ENCODE measurements at places on chromosomes 3 and 15.

DNA sequence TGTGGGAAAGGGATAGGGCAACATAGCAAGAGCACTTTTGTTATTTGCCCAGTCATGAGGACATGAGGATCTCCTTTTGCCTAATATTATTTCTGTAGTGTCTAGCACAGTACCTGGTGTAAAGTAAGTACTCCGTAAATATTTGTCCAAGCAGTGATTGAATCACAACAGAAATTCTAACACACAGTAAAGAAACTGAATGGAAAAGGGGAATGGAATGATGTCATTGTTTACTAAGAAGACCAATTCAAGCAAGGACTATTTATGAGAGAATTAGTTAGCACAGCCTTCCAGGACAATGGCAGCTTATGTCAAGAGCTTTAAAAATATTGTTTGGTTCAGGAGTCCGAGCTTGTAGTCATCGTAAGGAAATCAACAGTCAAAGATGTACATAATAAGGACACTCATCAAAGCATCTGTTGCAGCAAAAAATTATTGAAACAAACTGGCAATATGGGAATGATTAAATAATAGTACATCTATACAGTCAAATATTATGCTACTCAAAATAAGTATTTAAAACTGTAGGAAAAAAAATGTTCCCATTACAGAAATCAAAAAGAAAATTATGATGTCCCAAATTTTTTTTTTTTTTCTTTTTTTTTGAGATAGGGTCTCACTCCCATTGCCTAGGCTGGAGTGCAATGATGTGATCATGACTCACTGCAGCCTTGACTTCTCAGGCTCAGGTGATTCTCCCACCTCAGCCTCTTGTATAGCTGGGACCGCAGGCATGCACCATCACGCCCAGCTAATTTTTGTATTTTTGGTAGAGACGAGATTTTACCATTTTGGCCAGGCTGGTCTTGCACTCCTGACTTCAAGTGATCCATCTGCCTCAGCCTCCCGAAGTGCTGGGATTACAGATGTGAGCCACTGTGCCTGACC lies 17.9 kb downstream of the CAPN7 start:
- DNase-seq = no peak

DNA sequence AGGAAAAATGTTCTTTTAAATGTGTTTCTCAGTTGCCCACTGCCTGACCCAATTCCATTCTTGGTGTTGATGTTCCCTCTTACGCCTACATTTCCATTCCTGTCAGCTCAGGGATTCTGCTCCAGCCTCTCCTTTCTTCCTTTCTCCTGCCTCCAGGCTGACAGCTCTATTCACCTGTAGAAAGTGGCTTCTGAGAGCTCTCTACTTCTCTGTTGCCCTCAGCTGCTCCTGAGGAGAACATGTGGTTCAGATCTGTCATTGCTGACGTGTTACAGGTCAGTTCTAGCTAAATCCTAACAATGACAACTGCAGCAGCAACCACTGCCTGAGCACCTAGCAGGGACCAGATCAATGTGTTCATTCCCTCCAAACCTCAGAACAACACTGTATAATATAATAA lies 144.9 kb upstream of the PLAAT1 start:
- no peak for DNase-seq

- DNase-seq = peak; percentile 81
Observed at GRCh38 chr3:192917028-192917403, 640 bp downstream of the MB21D2 start.

DNA sequence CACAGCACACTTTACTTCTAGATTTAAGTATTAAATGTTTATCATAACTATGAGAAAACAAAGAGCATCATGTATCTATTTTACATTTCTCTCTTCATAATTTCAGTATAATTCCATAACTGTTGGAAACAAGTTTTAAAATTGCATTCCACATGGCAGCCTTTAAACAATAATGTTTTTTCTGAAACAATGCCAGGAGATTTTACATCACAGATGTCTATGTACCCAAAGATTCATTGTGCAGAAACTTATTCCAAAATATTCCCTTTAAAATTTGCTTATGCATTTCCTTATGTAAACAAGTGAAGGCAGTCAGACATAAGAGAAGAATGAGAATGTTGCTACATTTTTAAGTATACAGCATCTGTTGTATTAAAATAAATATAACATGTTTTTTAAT lies 324.9 kb upstream of the COL8A1 start:
- no peak for DNase-seq

DNA sequence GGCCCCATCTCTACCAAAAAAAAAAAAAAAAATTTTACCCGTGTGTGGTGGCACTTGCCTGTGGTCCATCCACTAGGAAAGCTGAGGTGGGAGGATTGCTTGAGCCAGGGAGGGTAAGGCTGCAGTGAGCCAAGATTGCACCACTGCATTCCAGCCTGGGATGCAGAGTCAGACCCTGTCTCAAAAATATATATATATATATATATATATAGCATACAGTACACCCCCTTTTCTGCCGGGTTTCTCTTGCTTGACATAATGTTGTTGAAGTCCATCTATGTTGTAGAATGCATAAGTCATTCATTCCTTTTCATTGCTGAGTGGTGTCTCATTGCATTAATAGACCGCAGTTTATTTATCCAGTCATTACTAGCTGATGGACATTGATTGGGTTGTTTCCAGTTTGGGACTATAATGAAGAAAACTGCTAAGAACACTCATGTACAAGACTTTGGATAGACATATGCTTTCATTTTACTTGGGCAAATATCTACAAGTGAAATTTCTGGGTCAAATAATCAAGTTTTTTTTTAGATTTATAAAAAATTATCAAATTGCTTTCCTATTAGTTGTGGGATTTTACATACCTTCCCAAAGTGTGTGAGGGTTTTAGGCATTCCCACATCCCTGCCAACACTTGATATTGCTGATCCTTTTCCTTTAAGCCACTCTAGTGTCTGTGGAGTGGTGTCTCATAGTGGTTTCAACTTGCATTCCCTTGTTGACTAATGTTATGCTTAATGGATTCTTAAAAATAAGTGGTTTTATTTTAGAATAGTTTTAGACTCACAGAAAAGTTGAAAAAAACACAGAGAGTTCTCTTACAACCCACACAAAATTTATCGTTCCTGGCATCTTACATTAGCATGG lies 2.1 kb upstream of the PRR20G start:
- no peak for DNase-seq

DNA sequence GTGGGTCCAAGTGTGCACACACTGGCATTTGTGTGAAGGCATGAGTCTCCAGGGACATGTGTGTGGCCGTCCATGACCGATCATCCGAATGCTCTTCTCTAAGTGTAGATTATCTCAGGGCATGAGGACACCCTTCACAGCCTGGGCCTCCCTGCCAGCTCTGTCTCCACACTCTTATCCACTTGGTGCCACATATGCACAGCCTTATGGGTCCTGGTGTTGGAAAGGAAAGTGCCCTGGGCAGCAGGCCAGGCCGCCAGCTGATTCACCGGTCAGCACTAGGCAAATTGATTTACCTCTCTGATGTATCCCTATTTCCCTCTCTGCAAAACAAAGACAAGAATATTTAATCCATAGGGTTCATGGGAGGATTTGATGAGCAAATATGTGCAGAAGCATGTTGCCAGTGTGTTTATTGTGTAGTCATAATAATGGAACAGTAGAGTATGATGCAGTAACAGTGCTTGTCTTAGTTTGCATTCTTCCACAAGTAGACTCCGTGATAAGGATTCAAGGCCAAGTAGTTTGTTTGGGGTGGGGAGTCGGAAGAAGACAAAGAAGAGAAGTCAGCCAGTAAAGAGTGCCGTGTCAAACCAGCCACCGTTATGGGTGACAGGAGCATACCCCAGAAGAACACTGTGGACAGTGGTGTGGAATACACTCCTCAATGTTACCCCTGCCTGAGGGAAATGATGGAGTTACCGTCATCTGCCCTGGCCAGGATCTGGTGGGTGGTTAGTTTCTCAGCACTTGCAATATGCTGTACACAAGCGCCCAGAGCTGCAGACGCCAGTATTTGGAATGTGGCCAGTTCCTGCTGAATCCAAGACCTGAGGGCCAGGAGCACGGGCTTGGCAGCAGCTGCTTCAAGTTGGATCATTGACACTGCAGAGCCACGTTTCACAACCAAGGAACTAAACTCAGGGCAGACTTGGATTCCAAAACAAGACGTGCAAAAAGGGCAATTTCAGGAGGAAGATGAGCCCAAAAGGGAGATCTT lies 85.1 kb downstream of the MTHFS start:
- no peak for DNase-seq

DNA sequence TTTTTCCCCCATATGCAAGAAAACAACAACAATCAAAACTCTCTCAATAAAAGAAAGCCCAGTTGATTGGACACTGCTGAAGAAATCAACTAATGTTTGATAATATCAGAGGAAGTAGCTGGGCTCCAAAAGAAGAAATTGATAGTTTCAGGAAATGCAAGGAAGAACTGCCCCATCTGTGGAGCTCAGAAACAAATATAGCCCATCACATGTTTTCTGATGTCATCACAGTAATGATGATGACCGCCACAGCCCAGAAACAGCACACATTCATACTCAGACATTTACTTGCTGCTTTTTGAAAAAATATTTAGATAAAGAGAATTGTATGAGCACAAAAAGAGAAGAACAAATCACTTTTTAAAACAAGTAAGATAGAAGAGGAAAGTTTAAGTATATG lies 67.6 kb downstream of the GOLIM4 start:
- no peak for DNase-seq

DNA sequence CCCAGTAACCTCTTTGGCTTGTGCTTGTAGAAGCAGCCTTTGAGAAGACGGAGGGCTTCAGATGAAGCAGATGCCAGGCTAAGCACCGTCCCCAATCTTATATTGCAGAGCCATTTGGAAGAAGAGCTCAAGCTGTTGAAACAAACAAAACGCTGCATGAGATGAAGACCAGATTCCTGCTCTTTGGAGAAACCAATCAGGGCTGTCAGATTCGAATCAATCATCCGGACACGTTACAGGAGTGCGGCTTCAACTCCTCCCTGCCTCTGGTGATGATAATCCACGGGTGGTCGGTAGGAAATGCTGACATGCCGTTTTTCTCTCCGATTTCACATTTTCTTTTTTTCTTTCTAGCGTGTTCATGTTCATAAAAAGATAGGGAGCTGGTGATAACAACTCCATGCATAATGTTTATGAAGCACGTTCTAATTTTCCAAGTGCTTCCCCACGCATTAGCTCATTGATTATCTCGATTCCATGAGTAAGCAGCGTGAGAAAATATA lies 106.5 kb downstream of the LIPC start:
- DNase-seq = no peak

- DNase-seq = no peak
Observed at GRCh38 chr3:135141160-135141559, 346.1 kb downstream of the EPHB1 start.

DNA sequence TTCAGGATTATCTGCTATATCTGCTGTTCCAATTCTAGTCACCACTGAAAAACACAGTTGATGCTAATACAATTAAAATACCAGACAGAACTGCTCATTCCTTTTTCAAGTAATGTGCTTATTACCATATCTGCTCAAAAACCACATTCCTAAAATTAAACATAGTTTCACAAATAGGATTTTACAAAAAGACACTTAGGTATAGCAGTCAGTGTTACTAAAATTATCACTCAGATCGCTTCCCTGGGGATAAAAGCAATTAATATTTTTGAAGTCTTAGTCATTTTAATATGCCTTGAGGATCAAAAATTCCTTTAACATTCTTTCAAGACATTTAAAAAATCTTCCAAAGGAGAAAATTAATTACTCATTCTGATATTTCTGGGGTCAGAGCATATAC lies 71.5 kb downstream of the RAD18 start:
- DNase-seq = no peak

DNA sequence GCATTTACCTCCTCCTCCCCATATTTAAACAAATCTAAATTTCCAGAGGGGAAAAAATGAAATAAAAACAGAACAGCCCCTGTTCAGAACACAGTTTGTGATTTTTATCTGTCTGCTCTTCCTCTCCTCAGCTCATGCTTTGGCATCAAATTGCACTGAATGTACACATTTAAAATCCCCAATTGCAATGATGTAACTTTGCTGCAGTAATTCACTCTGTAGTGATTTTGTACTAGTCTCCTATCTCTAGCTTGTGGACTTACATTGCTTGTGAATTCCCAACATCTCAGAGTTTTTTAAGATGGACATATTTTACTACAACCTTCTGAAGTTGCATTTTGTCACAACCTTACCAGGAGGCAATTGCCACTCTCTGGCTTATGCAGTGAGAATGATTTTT lies 81.6 kb upstream of the ROBO2 start:
- DNase-seq = no peak

DNA sequence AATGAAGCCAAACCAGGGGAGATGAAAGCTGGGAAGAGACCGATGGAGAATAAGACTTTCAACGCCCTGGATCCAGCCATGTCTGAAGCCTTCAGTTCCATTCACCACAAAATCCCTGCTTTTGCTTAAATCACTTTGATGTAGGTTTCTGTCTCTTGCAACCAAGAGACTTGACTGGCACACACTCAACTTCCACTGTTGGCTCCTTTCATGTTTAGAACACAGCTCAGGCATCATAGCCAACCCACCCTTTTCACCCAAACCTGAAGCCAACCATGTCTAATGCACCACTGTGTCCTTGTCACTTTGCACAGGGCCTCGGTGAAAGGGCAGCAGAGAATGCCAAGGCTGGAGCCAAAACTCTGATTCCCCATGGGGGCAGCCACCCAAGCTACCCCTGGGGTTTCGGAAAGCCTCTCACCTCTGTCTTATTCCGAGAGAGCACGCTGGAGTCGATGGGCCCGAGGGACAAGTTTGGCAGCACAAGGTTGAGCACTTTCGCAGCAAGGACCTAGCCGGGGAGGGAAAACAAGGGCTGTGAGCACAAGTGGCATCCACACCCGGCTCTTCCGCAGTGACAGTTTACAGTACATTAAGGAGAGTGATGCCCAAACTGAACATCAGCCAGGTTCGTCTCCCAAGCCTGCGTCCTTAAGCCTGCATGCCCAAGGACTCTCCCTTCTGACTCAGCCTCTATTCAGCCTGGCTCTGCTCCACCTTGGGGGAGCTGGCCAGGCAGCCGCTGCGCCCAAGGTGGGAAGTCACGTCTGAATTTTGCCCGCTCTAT lies 37.6 kb downstream of the ABTB1 start:
- DNase-seq = no peak

- DNase-seq = no peak
Observed at GRCh38 chr3:71680603-71681002, 44.6 kb downstream of the EIF4E3 start.

GRCh38 chr3:173912126-173912525 lies 514.6 kb downstream of the NLGN1 start:
- DNase-seq = no peak

DNA sequence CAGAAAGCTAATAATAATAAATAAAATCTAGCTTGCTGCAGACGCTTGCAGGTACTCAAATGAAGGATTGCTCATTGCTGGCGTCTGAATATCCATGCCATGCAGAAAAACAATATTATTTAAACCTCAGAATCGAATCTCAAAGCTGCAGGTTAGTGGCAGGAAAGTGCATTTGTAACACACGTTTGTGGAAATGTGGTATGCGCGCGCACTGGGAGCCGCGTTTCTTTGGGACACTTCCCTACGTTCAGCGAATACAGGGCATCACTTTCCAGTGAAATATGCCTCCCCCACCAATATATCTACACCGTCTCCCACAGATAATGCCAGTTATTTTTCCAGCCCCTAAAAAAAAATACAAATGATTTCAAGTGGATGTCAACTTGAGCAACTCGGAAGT lies 37.1 kb downstream of the ZIC4 start:
- DNase-seq = no peak

- DNase-seq = no peak
Observed at GRCh38 chr3:11914041-11914440, 67.4 kb upstream of the TAMM41 start.
